CD4-positive, alpha-beta T cell treated with Interferon alpha-2 for 1 hour (primary cell): ENCODE measurements at places on chromosomes 13 and 19.

DNA sequence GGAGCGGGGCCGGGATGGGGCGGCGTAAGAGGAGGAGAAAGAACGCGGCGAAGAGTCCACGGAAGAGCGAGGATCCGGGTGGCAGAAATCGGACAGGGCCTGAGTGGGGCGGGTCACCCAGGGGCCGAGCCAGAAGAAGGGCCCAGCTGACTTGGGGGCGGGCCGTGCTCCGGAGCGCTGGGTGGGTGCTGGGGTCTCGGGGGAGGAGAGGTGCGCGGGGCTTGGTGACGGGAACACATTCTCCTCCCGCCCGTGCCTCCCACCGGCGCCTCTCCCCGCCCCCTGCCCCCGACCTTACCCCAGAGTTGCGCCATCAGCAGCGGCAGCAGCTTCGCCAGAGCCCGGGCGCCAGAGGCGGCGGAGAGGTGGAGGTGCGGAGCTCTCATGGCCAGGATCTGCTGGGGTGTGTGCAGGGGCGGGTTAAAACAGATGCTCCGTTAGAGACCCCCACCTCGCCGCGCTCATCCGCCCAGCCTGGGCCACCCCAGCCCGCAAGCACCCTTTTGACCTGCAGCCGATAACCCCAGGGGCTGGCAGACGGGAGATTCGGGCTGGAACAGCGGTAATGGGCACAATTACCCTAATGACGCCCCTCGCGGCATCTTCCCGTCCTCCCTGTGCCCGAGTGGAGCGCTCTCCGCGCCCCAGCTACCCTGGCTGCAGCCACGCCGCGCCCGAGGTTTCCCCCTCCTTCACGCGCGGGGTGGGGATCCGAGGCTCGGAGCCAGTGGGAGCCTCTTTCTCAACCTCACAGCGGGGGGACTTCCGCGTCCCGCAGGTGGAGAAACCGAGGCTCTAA is 565 bp downstream of the KLK10 start:
- DNase-seq, result no peak

GRCh38 chr13:80341101-80341755 is at the start of gene SPRY2:
SPRY2 (minus strand) TSS chr13:80341126; CDS start chr13:80337705, 3,421 bp downstream.
- DNase-seq, result peak; percentile 24

- no peak for DNase-seq
These were observed 1635.8 kb downstream of the PCDH9 start for GRCh38 chr13:65594298-65594781.

DNA sequence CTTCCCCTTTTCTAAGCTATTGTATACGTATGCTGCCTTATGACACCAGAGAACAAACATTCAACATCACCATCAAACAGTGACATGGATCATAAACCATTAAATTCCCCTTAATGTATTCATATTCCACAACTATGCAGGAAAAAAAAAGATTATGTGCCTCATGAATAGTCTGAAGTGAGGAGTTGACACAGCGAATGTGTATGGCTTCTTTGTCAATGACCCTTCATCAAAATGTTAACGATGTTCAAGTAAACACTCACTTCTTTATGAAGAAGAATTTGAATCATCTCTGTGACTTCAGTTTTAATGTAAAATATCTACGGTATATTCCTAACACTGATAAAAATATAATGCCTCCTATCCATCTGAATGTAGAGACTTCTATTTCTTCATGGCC is 44.6 kb downstream of the SMAD9 start:
- no peak for DNase-seq

DNA sequence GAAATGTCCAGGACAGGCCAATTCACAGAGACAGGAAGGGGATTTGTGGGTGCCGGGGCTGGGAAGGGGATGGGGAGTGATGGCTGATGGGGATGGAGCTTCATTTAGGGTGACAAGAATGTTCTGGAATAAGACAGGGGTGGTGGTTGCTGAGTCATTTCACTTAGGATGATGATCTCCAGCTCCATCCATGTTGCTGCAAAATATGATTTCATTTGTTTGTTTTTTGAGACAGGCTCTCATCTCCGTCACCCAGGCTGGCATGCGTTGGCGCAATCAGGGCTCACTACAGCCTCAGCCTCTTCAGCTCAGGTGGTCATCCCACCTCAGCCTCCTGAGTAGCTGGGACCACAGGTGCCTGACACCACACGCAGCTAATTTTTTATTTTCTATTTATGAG is 3.1 kb upstream of the JSRP1 start:
- DNase-seq, result no peak

- peak; percentile 79 for DNase-seq
These were observed 55.0 kb upstream of the EEF1AKMT1 start for GRCh38 chr13:20828539-20829364.

- no peak for DNase-seq
These were observed 23.4 kb downstream of the ESD start for GRCh38 chr13:46773541-46773940.

DNA sequence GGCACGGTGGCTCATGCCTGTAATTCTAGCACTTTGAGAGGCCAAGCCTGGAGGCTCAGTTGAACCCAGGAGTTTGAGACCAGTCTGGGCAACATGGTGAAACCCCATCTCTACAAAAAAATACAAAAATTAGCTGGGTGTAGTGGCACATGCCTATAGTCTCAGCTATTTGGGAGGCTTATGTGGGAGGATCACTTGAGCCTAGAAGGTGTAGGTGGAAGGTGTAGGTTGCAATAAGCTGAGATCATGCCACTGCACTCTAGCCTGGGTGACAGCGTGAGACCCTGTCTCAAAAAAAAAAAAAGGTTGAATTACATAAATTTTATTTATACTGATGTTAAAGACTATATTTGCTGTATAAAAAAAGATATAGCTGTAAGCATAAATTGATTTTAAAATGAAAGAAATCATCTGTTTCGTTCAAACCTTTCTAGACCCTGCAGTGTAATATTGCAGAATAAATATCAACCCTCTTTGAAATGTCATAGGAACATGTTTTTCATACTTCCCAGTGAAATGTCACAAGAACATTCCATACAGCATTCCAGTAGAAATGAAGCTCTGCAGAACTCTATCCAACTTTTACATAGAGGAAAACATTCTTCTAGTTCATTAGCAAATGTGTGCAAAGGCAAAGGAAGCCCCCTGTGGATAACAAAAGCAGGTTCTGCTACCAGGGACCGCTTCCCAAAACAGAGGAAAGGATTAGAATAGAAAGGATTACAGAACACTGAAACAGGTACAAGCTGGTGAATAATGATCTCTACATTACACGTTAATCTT is 76.0 kb downstream of the CAB39L start:
- DNase-seq, result no peak

DNA sequence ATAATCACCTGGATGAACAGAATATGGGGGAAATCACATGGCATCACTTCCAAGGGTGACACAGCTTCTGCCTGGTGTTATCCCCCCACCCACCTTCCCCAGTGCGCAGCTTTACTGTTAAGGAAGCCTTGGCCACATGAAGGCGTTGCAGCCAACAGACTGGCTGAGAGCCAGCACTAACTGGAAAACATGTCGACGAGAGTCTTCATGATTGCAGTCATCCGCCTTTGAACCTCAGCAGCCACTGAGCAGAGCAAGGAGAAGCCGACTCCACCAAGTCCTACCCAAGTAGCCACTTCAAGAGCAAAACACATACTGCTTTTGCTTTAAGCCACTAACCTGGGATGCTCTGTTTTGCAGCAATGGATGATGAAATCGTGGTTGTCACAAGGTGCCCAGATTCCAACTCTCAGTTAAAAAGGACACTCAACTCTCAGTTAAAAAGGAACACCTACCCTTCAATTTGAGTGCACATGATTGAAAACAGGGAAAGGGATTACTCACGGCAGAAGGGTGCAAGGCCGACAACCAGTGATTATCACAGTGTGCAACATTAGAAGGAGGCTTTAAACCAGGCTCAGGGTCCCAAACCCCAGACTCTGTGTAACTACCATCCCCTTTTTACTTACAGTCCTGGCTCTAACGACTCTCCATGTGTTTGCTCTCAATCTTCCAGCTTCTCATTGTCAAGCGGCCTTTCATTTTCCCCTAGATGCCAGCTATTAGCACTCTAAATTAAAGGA is 149.1 kb downstream of the KLF12 start:
- peak; percentile 84 for DNase-seq

- DNase-seq, result peak; percentile 14
These were observed 56.2 kb upstream of the AKAP11 start for GRCh38 chr13:42215578-42216421.

GRCh38 chr19:17963936-17964691 is 2.8 kb upstream of the KCNN1 start:
- DNase-seq, result no peak

DNA sequence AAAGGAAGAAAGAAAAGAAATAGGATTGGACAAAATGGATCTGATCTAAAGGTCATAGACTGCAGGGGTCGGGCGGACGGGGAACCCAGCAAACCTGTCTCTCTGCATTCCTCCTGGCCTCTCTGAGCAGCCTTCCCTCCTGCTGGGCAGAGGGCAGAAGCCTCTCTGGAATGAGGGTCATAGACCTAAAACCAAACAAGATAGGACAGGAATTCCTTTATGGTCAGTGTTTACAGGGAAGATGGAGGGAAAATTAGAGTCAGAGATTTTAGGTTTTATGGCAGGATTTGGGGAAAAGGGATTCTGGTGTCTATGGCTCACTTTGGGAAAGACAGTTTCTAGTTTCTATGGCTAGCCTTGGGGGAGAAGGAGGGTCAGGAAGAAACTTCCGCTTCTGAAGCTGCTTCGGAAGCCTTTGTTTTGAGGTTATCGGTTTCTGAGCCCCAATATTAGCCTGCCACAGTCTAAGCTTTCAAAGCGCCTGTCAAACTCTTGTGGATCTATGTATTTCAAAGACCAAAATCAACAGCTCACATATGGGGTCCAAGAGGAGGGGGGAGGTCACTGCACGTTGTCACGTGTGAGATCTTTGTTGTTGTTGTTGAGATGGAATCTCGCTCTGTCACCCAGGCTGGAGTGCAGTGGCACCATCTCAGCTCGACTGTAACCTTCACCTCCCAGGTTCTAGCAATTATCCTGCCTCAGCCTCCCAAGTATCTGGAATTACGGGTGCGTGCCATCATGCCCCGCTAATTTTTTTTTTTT is 18.9 kb upstream of the DPRX start:
- no peak for DNase-seq

DNA sequence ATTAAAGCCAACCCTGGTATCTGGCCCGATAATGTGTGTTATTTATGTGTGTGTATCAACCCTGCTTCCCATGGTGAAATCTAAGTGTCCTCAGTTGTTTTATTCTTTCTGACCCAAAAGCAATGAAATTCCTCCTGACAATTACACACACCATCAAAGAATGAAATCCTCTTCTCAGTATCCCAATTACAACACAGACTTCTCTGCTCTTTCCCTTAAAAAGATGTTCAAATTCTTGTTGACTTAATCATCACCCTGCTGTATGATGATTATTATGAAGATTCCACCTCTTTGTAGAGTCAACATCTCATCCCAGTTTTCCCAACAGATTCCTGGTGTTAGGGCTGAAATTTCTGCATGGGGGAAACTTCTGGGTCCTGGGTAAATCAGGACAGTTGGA is 8.9 kb upstream of the TRPC4 start:
- DNase-seq, result no peak

- no peak for DNase-seq
These were observed 34.6 kb downstream of the NHLRC3 start for GRCh38 chr13:39072842-39073241.

DNA sequence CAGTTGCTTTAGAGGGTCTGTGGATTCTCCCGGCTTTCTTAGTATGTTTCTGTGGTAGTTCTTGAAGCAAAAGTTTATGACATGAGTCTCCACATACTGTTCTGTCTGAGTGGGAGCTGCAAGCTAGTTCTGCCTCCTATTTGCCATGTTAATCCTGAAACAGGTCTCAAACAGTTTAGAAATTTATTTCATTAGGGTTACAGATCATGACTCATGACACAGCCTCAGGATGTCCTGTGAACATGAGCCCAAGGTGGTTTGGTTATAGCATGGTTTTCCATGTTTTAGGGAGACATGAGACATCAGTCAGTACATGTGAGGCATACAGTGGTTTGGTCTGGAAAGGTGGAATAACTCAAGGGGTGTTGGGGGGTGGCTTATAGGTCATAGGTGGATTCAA is 77.5 kb downstream of the FNDC3A start:
- no peak for DNase-seq

- no peak for DNase-seq
These were observed 11.4 kb downstream of the ZNF254 start for GRCh38 chr19:24098359-24098758.

DNA sequence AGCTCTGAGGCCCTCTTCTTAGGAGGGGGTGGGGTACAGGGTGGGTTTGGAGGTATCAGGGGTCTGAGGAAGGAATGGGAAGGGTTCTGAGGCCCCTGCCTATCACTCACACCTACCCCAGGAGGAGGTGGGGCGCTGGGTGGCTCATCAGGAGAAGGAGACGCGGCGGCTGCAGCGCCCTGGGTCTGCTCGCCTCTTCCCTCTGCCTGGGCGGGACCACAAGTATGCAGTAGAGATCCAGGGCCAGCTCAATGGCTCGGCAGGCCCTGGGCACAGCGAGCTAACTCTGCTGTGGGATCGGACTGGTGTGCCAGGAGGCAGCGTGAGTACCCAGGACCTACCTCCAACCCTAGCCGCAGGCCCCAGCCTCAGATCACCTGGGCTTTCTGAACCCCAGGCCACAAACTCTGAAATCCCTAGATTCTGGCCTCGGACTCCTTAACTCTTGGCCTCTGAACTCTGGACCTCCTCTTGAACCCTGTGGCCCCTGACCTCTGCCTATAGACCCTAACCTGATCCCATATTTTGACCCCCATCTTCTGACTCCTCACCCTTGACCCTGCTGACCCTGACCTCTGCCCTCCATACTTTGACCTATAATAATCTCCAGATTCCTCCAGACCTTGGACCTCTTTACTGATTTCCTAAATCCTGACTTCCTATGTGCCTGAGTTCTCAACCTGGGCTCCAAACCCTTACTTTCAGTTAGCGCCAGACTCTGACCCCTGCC is 24.1 kb downstream of the MEGF8 start:
- DNase-seq, result no peak

GRCh38 chr19:19696386-19696785 is 27.7 kb downstream of the ZNF101 start:
- no peak for DNase-seq

DNA sequence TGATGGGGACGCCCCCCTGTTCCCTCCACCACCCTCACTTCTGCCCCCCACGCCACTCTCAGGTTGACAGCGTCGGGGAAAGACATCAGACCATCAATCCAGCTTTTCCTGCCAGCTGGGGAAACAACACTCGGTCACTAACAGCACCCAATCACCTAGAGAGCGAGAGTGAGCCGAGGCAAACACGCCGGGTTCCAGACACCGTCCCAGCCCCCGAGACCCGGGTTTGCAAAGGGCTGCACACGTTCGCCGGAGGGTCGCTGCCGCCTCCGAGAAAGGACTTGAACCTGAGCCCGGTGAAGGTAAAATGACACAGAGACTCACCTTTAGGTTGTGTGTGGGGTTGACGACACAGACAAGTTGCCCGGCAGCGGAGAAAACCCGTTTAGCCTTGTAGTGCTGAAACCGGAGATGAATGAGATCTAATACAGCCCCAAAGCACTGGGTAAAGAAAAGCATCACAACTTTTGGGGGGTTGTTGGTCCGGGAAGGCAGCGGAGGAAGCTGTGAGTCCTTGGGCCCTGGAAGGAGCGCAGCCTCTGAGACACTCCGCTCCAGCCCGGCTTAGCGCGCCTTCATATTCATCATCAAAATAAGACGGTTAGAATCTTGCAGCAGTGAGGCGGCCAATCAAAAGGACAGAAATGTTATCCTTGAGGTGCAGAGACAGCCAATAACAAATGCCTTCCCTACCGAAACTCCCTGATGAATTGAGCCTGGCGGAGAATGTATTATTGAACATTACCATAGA is at the start of gene SIAH3:
TSS of gene SIAH3 (minus strand) at position 583 of the 751 bp plus-strand sequence. CDS start at position 459, 124 bp downstream.
- DNase-seq, result peak; percentile 9
